NCI-H1417 treated with DMSO at 0.1 percent for 48 hours (cell line): ENCODE measurements at places on chromosomes 5 and 9.

GRCh38 chr5:38795986-38796741 is 49.6 kb upstream of the OSMR start:
- no peak for DNase-seq

- no peak for DNase-seq
Observed at GRCh38 chr5:54741711-54742110, 224.2 kb downstream of the SNX18 start.

DNA sequence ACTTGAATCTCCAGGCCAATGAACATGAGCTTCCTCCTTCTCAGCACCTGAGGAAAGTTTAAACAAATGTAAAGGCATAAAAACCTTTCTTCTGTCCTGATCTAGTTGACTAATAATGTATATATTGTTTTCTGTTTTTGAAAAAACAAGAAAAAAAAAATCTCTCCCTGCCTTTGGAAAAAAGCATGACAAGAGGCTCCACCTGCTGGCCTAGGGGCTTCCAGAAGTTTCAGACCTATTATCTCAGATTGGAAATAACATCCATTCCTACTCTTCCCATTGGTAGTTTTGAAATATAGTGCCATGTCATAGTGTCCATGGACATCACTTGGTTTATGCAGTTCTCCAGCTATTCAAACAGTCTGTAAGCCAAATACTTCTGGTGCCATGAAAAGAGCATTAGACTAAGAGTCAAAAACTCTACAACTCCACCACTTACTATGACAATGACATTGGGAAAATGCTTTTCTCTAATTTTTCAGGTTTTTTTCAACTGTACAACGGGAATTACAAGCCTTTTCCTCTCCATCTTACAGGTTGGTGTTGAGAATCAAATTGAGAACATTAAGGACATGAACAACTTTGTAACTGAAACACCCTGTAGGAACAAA is 409.6 kb upstream of the MPDZ start:
- DNase-seq, result no peak

- DNase-seq, result no peak
Observed at GRCh38 chr5:5374009-5374715, 48.3 kb upstream of the ICE1 start.

GRCh38 chr5:78691084-78691960 is 42.8 kb upstream of the LHFPL2 start:
- no peak for DNase-seq

- no peak for DNase-seq
Observed at GRCh38 chr5:31854181-31855133, 215.5 kb downstream of the PDZD2 start.

GRCh38 chr9:111605041-111605559 is 5.7 kb upstream of the PTGR1 start:
- DNase-seq, result no peak

DNA sequence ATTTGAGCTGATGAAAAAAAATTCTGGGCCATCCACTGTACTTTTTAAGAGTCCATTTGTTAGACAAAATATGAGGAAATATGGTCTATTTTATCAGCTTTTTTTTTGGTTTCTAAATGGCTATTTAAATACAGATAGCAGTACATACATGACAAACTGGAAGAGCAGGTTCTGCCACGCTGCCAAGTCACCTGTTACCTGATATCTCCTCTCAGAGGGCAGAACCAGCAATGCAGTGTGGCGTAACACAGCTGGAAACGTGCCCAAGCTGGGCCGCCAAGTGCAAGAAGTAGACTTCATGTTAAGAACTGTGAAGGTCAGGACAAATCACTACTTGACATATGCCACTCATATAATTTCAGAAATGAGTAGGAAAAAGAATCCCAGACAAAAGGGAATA is 8.1 kb downstream of the MCIDAS start:
- no peak for DNase-seq

GRCh38 chr9:2116073-2116472 is 100.9 kb downstream of the SMARCA2 start:
- no peak for DNase-seq

- DNase-seq, result no peak
Observed at GRCh38 chr5:93596310-93596675, 13.3 kb downstream of the NR2F1 start.

DNA sequence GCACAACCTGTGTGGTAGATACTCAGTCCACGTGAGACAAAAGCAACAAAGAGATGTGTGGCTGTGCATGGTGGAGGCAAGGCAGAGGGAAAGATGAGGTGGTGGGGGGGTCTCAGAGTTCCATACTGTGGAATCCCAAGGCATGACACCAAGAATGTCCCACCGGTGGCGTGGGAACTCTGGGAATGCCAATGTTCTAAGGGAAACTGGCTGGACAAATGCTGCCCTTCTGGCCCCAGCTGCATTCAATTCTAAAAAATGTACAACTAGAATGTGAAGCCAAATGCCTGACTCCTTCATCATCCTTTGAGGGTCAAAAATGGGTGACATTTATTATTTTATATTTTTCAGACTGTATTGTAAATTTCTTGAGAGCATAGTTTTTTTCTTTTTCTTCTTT is 58.2 kb upstream of the EQTN start:
- DNase-seq, result no peak
